ENCODE measurements at places on chromosomes 6 and 20.
A peak's percentile ranks its signal among the peaks of the same experiment; 100 is the strongest.

DNA sequence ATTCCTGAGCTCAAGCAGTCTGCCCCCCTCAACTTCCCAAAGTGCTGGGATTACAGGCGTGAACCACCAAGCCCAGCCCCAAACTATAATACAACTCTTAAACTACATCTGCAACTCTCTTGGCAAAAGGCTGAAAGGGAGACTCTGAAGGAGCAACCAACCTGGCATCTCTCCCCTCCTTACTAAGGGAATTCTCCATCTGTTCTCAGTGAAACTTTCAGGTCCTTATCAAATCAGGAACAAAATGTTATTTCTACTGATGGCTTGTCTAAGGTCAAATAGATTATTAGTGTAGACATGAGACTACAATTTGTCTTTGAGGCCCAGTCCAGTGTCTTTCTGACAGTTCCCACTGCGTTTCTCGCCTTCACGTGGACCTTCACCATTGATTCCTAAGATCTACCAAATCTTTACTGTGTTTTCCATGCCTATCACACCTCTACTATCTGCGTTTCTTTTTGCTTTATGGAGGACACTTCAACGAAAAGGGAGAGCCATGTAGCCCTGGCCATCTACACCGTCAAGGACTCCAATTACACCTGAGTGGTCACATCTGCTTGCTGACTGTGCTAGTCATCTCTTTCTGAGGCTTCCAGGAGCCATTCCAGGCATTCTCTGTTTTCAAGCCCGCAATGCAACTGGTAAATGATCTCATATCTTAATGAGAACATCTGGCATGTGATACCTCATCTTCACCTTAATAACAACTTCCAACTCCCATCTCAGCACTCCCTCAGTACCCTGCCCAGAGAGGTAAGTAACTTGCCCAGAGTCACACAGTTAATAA is 405.7 kb upstream of the CITED2 start:
- no peak for DNase-seq

- no peak for DNase-seq
These were observed 39.2 kb downstream of the GNAS start for GRCh38 chr20:58891718-58892140.

DNA sequence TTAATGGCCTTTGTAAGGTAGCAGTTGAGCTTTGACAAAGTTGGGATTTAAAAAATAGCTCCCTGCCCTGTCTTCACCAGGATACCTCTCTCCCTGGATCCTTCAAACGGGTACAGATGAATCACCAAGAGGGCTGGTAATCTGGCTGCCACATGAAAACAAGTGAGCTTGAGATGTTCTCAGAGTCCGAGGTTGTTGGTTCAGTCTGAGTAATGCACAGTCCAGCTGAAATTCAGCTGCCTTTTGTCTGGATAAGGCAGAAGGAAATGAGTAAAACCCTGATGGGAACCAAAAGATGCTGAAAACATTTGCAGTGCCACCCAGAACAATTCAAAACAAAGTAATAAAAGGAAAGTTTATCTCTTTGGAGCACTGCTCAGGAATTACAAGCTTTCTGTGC is 86.8 kb downstream of the GJA1 start:
- no peak for DNase-seq

DNA sequence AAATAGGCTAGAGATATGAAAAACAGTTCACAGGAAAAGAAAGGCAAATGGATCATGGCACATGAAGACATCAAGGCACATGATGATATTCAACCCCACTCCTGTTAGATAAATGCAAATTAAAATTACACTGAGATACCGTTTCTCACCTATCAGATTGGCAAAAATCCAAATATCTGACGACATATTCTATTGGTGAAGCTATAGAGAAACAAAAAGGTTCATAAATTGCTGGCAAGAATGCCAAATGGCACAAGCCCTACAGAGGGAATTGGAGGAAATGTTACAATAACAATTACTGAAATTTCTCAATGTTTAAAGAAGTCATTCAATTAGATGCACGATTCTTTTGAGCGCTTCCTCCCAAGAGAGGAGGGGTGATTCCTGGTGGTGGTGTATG is 45.3 kb upstream of the DSN1 start:
- no peak for DNase-seq

DNA sequence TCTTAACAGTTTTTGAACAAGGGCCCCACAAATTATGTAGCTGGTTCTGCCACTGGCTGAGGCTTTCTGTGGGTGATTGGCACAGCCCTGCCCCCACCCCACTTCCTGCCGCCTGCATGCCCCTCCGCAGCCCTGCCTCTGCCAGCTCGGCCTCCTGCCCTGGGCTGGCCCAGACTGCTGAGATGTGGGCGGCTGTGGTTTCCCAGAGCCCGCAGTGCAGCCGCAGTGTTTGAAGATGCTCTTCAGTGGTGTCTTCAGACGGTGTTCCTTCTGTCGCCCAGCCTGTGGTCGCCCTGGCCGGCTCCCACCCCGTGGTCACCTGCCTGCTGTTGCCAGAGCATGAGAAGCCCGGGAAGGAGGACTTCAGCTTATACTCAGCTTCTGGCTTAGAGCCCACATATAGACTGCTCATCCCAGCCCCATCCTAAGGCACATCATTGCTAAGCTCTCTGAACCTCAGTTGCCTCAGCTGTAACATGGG is 154.3 kb downstream of the VEGFA start:
- DNase-seq: peak; percentile 19

Measured in stimulated activated CD8-positive, alpha-beta memory T cell treated with anti-CD3 and anti-CD28 coated beads, Interleukin-7, amount 100 ng/mL, for 1 hour (primary cell).